ENCODE measurements at places on chromosomes 5 and 9.

- DNase-seq: no peak
These were observed 38.3 kb upstream of the KCNV2 start for GRCh38 chr9:2679011-2679410.

GRCh38 chr5:150316320-150316719, 13.6 kb upstream of the ARSI start:
- no peak for DNase-seq

GRCh38 chr5:172497591-172498255, 43.4 kb upstream of the SH3PXD2B start:
- no peak for DNase-seq

DNA sequence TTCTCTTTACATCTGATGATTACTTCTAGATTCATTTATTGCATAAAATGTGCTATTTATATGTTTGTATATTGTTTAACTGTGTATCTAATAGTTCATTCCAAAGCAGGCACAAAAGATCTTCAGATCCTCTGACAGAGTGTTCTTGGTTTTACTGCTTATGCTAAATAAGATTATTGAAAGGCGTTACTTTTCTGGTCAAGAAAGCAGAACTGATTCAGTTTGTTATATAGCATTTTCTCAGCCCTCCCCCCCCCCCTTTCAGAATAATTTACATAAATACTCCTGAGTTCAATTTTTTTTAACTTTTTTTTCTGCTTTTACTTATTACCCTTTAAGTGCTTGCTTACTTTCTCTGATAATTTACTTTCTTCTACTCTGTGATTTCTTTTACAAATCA, 15.4 kb downstream of the CDC42SE2 start:
- DNase-seq: no peak

- no peak for DNase-seq
These were observed 251.3 kb downstream of the KIF4B start for GRCh38 chr5:155264809-155265208.

DNA sequence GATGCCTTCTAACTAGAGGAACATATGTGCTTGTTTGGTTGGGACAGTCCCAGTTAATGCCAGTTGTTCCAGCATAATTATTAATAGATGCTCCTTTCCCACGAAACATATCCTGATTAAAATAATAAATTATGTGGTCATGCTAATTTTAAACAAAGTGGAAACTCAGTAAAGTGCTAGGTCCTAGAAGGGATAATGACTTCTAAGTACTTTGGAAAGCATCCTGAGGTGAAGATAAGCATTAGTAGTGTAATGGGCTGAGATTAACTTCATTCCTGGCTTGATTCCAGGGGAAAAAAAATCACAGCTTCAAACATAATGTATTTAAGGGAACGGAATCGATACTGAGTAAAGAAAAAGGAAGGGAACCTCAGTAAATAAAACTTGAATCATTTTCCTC, 213.7 kb upstream of the SNX2 start:
- DNase-seq: no peak

- no peak for DNase-seq
These were observed 42.4 kb downstream of the STARD4 start for GRCh38 chr5:111469903-111470302.

DNA sequence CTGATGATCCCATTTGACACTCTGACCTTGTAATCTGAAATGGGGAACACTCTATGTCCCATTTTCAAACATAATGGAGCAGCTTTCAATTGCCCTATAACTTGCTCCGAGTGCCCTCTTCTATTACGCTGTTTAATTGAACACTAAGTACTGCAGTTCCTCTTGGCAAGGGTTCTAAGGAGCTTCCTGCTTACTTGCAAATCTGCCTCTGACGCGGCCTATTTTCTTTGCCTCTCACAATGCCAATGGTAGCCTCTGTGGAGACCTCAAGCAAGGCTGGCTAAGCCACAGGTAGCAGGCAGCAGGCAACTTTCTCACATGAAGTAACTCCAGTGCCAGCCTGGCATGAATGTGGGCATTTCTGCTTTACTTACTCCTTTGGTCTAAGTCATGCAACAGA, 443.4 kb upstream of the TRPC7 start:
- no peak for DNase-seq

GRCh38 chr9:21558615-21559401, 76.7 kb upstream of the IFNE start:
- peak; percentile 58 for DNase-seq

GRCh38 chr9:21085005-21085404, 7.3 kb upstream of the IFNB1 start:
- DNase-seq: no peak

DNA sequence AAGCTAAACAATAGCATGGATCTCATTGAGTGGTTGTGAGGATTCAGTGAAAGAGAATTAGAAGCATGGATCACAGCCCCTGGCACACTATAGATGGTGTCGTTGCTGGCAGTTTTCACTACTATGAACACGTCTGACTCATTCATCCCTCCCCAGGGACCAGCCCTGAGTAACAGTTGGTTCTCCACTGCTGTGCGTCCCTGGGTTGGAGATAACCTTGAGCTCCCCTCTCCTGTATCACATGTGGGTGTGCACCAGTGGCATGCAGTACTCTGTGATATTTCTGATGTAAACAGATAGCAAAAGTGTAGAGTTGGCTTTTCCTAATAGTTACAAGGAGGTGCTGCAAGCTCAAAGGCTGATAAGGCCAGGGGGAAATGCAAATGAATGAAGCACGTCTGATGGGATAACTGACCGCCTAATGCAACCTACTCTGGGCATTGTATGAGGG, 8.8 kb upstream of the LCP2 start:
- peak; percentile 75 for DNase-seq

DNA sequence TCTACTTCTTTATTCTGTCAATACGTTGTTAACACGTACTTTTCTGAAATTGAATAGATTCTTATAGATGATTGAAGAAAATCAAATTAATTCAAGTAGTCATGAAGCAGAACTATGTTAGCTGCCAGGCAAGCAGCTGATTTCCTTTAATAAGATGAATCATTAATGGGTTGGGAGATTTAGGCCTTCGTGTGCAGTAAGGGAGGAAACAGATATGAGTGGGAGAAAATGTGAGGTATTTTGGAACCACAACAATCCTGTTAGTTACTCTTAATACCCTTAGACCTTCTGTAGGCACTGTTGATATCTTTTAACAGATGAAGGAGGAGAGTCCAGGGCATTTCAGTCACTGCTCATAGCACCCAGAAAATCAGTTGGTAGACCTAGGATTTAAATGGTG, 121.0 kb downstream of the AOPEP start:
- DNase-seq: peak; percentile 88

- DNase-seq: no peak
These were observed 131.0 kb upstream of the ASTN2 start for GRCh38 chr9:117545846-117546245.

DNA sequence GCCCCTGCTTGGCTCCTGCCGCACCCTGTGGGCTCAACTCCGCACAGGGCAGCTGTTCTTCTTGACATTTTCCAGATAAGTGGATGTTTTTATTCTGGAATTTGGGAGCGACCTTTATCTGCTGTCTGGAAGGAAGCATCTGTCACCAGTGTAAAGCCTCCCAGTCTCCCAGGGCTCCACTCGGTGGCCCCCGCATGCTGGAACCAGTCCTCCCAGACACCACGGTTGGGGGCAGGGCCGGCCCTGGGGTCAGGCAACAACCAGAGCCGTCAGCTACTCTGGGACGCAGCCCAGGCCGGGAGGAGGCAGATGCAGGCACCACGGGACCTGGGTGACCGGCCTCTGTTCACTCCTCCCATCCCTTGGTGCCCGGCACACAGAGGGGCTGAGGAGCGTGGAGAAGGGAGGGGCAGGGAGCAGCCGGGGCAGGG, 92.8 kb upstream of the ADAMTS2 start:
- DNase-seq: peak; percentile 13

DNA sequence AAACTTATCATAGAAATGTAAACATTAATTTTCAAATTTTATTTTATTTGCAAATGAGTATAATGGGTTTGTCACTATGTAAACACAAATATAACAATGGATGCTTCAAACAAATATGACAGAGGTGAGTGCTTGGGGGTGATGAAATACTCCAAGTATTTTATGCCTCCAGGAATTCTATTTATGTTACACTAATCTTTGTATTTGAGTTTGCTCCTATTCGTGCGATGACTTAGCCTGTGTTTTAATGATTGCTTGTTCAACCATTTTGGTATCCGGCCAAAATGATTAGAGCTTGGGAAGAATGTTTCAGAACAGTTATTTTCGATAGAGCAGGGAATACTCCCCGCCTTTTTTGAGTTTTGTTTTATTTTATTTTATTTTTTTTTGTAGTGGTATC, 5.0 kb downstream of the DMRT2 start:
- DNase-seq: no peak

GRCh38 chr5:42516282-42517042, 93.2 kb downstream of the GHR start:
- DNase-seq: no peak

DNA sequence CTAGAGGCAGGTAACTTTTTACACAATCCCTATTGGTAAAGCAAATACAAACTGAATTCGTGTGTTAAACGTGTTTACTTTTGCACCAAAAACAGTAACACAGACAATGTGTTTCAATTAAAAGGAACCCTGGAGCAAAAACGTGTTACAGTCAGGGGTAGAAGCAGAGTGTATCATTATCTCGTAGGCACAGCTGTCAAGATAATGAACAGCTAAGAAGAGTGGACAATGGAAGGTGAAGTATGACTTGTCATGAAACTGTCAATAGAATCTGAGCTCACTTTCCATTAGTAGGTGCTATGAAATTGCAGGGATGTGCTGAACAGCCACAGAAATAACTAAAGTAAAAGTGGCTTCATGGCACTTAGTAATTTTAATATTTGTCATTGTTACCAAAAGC, 1229.8 kb upstream of the WWC1 start:
- no peak for DNase-seq

DNA sequence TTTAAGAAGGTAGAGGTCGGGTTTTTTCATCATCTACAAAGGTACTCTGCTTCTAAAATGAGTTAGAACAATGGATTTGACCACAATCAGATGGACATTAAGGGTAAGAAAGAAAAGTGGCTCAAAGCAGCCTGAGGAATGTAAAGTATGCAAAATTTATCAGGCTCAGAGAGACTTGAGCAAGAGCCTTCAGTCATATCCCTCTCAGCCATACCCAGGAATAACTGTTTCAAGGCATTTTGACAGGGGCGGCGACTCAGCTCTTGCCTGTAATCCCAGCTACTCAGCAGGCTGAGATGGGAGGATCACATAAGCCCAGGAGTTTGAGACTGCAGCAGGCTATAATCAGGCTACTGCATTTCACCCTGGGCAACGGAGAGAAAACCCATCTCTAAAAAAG, 38.8 kb upstream of the ANXA2R start:
- peak; percentile 87 for DNase-seq

DNA sequence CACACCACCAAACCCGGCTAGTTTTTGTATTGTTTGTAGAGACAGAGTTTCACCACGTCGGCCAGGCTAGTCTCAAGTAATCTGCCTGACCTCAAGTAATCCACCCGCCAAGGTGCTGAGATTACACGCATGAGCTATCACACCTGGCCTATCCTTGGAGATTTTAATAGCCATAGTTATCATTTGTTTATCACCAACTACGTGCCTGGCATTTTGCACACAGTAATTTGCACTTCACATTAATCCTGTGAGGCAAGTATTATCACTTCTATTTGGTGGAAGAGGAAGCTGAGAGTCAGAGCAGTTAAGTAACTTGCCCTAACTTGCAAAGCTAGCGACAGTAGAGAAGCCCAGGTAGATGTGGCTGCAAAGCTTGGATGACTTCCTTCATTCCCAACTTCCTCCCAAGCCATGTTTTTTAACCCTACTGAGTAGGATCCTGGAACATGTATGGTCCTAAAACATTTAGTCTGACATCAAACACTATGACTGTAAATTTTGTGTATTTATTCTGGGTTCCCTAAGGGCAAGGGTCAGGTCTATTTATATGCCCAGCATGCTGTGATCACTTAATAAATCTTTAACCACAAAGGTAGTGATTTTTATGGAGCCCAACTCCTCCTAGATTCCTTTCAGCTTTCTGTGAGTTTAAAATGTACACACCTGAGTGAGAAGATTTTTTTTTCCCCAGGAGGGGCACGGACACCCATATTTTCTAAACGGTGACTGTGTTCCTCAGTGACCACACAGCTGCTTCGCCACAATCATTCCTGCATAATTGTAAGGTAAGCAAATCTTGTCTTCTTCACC, 100.2 kb upstream of the RAI14 start:
- DNase-seq: no peak

DNA sequence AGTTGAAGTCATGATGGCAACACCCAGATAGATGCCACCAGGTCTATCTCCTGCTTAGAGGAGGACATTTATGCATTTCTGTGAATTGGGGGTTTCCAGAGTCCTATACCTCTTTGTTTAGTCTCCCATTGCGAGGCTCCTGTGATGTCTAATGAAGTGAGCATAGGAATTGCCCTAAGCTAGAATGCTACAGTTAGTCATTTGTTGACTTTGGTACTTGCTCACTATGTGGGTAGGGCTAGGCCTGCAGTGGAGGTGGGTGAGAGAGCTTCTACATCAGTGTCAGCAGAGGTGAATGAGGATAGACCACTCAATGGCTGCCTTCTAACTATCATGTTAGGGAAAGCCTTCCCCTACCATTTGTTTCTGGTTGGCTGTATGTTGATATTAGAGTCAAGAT, 173.3 kb upstream of the POC5 start:
- no peak for DNase-seq

DNA sequence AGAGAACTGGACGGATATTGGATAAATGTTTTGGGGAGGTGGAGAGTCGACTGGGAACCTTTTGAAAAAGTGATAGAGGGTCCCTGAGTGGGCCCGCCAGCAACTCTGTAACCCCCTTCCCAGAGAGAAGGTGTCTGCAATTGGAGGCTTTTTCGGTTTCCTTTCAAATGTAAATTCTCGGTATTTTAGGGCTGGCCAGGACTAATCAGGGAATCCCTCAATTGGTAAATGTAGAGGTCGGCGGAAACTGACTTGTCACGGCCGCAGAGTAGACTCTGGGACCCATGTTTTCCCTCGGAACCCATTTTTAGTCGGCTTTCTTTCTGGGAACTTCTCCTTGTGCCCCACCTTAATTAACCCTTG, 524 bp downstream of the CCNB1 start:
- DNase-seq: peak; percentile 11

DNA sequence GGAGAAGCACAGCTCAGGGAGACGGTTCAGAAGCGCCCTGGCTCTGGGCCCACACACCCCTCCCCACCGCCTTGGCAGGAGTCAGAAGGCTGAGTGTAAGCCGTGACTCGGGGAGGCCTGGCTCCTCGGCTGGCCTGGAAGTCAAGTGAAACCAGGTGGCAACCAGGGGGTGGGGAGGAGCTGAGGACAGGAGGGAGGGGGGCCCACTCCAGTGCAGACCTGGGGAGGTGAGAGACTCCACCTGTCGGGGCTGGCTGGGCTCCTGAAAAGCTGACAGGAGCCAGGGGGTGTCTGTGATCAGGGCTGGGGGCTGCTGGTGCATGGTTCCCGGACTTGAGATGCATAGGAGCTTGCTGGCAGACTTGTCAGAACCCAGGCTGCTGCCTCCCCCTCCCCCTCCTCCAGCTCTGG, 150.2 kb upstream of the PHYKPL start:
- DNase-seq: no peak

DNA sequence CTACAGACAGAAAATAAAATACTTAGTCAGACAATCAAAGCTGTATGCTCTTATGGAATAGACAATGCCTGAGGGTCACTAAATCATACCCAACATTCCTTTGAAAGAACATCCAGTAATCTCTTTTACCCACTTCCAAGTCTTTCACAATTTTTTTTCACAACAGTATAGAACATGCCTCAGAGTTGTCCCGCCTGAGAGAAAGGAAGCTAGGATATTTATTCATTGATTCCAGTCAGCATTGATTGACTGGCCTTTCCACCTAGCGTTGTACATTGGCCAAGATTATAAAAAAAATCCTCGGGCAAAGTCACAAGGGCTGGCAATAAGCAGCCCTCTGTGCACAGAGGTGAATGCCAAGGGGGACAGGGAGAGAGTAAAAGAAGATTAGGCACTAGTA, 318.1 kb upstream of the PIK3R1 start:
- DNase-seq: no peak

- no peak for DNase-seq
These were observed 476.0 kb downstream of the ZSWIM6 start for GRCh38 chr5:61808091-61808490.

All from fibroblast of pulmonary artery (primary cell).